ENCODE measurements at places on chromosomes 1 and 21.

DNA sequence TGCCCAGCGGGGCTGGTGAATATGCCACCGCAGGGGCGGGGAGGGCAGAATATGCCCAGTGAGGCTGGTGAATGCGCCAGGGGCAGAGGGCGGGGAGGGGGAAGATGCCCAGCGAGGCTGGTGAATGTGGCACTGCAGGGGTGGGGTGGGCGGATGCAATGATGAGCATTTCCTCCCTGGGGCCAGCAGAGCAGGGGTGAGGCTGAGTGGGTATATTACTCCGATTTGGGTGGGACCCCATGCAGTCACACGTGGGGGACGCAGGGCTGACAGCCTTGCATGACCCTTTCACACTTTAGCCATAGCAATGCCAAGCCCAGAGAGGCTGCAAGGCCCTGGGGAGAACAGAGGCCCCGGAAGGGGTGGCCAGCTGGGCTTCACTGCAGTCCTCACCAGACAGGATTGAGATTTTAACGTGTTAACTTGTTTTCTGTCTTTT, 9.3 kb upstream of the SLX9 start:
- DNase-seq, result no peak

GRCh38 chr1:162548170-162548569, 13.4 kb upstream of the UAP1 start:
- no peak for DNase-seq

GRCh38 chr1:19232524-19232846, 18.8 kb downstream of the EMC1 start:
- no peak for DNase-seq

DNA sequence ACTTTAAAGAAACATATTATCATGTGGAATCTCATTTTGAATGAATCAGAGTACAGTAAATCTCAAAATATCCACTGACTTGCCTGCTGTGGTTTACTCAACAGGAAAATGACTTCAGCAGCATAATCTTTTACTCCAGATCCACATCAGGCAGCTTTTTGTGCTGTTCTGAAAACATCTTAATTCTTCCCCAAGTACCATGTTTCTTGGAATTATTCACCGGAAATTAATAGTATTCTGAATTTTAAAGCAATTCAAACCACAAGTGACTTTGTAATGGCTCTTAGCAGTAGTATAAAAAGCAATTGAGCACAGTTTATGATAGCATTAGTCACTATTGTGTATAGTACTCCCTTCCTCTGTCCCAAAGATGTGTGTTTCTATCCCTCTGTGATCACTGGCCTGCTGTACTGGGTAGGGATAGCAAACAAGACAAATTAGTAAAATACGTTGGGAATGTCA, 64.2 kb upstream of the ERRFI1 start:
- no peak for DNase-seq

GRCh38 chr21:21385404-21385803, 387.2 kb downstream of the NCAM2 start:
- no peak for DNase-seq

- no peak for DNase-seq
Observed at GRCh38 chr1:83791821-83792437, 207.0 kb downstream of the TTLL7 start.

DNA sequence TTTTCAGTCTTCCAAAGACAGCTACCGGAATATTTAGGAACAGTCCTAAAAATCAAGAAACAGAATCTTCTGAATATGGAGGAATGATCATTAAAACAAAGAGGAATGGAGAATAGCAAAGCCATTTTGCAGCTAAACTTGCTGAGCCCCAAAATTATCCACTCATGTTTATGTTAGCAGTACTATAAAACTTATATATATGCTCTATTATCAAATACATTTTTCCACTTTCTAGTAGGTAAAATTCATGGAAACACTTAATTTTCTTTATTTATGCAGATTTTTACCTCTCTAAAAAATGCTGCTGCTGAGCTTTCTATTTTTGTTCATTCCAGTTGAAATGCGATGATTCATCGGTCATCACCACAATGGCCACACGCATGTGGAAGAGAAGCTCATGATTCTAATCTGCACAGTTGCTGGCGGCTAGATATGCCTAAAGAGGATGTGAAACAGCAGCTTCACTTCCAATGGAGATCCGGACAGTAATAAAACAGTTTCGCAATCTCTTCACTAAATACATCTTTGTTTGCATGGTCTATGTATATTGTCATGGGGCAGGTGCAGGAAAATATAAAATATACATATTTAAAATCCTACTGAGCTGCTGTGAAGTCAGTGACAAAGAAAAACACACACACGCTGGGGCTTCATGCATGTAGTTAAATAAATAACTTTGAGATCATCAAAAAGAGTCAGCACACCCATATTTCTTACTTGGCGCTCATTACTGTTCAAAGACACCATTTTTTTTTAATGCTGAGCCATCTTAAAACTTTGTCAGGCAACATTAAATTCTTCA, 292.2 kb downstream of the SMYD3 start:
- no peak for DNase-seq

DNA sequence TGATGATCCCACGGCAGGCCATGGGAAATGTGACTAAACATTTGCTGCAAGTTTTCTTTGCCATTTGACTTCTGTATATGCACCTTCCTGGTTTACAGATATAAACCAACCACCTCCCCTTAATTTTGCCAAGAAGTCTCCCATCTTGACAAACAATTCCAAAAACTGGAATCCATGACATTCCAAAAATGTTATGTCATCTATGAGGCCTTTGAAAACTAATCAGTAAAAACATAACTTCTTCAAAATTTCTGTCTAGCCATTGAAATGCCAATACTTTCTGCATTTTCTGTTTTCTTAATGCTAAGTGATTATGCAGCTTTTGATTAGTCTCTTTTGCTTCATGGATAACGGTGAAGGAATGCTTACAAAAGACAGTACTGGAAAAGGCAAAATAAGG, 84.1 kb downstream of the LYST start:
- DNase-seq, result no peak

GRCh38 chr1:200415227-200415626, 5.4 kb upstream of the ZNF281 start:
- DNase-seq, result no peak

DNA sequence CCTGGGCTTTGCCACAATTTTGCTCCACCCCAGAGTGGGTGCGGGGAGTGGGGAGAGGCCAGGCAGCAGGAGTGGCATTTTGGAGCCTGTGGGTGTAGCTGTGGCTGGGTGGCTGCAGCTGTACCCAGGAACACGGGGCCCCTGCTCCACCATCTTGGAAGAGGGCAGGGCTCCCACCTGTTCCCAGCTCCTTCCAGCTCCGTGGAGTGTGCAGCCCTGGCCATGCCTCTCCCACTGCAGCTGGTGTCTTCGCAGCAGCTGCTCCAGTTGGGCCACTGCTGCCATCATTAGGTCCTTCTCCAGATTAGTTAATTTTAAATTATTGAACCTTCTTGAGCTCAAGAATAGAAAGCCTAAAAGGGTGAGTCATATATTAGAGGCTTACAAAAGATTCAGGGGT, 17.6 kb downstream of the FAM20B start:
- no peak for DNase-seq

DNA sequence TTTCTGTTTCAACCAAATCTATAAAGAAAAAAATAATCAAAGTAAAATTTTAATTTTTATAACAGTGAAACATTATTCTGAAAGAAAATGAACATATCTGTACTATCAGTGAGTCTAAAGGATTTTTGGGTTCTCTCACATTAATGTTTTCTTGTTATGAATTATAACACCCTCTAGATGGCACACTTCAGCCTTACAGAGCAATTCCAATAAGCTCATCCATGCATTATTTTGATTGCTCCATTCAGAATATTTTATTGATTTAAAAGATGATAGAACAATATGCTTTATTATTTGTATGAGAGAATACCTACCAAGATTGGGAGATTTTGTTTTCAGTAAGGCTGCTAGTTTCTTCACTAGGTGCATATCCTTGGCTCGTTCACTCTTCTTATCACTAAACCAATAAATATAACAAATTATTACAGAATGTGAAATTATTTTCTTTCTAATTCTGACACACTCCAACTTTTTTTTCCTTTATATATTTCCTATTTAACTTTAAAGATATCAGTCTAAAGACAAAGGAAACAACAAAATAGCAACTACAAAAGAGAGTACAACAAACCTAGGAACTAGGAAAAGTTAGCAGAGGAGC, 82.4 kb downstream of the RAB3GAP2 start:
- DNase-seq, result no peak

- DNase-seq, result no peak
Observed at GRCh38 chr1:186302381-186302920, 72.6 kb downstream of the TPR start.

DNA sequence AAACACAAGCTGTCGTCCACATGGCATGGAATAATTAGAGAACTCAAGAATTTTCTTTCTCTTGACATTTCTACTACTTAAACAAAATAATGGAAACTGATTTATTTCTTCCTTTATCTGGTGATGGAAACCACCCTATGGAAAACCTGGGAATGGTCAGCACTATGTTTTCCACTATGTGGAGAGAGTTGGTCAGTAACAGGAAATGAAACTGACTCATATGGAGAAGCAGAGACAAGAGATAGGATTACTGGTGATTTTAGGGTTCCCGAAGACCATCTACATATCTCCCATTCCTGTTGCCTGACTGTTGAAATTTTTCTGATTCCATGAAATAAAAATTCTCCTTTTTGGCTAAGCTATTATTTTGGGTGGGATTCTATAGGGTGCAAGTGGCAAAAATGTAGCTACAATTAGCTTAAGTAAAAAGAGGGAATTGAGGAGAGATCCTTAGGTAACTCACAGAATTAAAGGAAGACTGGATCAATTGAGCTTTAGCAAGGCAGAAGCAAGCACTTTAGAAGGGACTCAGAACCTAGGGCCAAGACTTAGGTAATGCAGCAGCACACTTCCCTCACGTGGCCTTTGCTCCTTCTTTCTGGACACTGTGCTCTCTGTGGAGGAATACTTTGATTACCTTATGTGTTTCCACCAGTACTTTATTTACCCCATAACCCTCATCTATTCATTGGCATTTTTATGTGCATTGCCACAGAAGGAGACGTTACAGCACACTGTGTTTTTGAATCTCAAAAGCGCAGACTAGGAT, 89.6 kb downstream of the LEPR start:
- DNase-seq, result no peak

DNA sequence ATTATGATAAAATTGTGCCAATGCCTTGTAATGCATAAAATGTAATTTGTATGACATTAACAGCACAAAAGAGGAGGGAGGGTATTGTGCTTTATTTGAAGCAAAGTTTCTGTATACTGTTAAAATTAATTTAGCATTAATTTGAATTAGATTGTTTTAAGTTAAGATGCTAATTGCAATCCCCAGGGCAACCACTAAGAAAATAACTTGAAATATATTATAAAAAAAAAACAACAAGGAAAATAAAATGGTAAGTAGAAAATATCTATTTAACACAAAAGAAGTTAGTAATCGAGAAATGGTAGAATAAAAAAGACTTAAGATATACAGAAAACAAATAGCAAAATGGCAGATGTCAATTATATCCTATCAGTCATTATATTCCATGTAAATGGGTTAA, 131.4 kb upstream of the KAZN start:
- no peak for DNase-seq

GRCh38 chr1:52645261-52645660, 12.3 kb downstream of the SHISAL2A start:
- no peak for DNase-seq

DNA sequence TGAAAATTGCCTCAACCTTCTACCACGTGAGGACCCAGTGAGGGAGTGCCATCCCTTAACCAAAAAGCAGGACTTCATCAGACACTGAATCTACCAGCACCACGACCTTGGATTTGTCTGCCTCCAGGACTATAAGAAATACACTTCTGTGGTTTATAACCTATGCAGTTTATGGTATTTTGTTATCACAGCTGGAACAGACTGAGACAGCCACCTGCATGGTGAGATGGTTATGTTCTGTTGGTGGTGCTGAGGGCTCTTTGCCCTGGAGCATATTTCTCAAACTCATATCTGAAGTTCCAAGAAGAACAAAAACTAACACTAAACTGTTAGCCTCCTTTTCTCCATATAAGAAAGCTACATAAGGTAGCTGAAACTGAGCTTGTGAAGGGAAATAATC, 69.8 kb upstream of the RGS18 start:
- DNase-seq, result no peak

DNA sequence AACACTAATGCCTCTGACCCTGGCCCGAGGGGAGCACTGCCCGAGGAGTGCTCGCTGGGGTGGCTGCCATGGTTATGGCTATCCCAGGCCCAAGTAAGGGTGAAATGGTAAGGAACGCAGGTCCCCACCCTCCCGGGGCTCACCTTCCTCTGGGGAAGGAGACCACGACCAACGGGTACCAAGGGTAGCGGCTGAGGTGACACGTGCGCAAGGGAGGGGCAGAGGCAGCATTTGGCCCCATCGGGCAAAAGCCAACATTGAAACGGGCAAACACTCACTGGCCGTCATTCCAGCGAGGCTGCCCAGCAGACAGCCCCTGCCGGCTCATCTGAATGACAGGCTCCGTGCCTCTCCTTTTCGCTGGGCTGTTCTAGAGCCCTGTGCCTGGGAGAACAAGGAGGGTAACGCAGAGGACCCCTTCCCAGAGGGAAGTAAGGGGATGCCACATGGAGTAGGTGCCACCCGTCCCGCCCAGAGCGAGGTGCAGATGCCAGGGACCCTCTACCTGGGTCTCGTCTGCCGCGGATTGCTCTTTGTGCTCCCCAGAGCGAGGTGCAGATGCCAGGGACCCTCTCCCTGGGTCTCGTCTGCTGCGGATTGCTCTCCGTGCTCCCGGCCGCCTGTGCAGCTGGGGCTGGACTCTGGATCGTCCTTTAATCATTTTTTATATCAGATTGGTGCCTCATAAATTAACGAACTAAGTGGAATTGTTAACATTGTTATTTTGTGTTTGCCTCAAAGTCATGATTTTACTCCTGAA, 16.2 kb downstream of the ACTRT2 start:
- DNase-seq, result no peak

DNA sequence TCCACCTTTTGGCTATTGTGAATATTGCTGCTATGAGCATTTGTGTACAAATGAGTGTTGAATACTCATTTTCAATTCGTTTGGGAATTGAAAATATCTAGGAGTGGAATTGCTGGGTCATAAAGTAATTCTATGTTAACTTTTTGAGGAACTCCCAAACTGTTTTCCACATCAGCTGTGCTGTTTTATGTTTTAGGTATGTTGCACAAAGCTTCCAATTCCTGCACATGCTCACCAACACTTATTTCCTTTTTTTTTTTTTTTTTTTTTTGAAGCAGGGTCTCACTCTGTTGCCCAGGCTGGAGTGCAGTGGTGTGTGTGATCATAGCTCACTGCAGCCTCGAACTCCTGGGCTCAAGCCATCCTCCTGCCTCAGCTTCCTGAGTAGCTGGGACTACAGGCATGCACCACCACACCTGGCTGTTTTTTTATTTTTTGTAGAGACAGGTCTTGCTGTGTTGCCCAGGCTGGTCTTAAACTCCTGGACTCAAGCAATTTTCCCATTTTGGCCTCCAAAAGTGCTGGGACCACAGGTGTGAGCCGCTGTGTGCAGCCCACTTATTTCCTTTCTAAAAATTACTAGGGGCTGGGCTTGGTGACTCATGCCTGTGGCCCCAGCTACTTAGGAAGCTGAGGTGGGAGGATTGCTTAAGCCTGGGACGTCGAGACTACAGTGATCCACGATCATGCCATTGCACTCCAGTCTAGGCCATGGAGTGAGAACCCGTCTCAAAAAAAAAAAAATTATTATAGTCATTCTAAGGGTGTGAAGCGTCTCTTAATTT, 33.4 kb downstream of the TMCC2 start:
- no peak for DNase-seq

All from iPS DF 6.9 (cell line).